Transverse colon (tissue), 4 donors: ENCODE measurements at places on chromosomes 4 and X.

DNA sequence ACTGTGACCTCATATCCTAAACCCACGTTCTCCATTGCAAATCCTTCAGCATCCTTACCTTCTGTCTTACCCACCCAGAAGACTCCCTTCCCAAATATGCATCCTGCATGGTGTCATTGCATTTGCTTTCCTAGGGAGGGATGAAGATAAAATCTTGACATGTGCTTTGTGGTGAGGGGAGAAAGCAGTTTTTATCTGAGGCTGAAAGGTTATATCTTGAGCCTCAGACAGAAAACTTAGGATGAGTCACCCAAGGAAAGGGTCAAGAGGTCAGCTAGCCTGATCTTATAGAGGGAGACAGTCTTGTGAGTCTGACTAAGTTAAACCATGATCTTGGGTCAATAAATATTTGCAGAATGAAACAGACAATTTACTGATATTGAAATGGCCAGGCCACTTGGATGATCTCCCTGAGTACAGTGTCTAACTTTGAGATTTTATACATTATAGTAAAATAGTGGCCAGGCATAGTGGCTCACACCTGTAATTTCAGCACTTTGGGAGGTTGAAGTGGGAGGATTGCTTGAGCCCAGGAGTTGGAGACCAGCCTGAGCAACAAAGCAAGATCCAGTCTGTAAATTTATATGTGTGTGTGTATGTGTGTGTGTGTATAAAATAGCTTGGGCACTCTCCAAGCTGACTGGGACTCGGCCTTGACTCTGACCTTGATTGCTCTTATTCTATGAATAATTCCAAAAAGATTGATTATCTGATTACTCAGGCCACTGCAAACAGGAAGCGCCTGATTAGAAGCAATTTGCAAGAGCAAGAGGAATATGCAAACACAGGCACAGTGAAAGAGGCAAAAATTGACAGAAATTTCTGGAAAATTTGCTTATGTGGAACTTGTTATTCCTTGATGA lies 15.4 kb upstream of the FAM9C start:
- H3K4me3 ChIP-seq = no peak overlapping the region
- H3K27ac ChIP-seq = no peak overlapping the region
- no peak for DNase-seq
- H3K36me3 ChIP-seq = no peaks in the 10 kb centered on the region
- H3K4me1 ChIP-seq = no peaks in the 10 kb centered on the region
- no peaks in the 10 kb centered on the region for H3K27me3 ChIP-seq

DNA sequence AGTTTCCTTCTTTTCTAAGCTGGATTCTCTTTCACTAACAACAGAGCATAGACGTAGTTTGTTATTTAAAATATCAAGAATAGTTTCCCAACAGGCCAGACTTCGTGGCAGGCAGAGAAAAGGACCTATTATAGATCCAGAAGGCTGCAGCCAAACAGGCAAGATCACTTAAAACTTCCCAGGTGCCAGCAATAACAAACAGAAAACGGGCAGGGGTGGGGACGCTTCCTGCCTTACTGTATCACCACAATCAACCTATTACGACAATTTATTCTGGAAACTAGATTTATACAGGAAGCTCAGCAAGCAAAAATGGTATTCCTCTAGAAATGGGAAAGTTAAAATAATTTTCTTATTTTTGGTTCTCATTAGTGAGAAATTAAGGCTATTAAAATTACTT lies 22.1 kb downstream of the RWDD4 start:
- H3K36me3 ChIP-seq = no peaks in the 10 kb centered on the region
- no peak overlapping the region for H3K27ac ChIP-seq
- H3K27me3 ChIP-seq = no peaks in the 10 kb centered on the region
- no peak for DNase-seq

GRCh38 chrX:37786624-37787422 lies 7.0 kb downstream of the CYBB start:
- H3K27me3 ChIP-seq = no peaks in the 10 kb centered on the region
- H3K4me1 ChIP-seq = no peaks in the 10 kb centered on the region
- DNase-seq = no peak
- H3K4me3 ChIP-seq = no peak overlapping the region

DNA sequence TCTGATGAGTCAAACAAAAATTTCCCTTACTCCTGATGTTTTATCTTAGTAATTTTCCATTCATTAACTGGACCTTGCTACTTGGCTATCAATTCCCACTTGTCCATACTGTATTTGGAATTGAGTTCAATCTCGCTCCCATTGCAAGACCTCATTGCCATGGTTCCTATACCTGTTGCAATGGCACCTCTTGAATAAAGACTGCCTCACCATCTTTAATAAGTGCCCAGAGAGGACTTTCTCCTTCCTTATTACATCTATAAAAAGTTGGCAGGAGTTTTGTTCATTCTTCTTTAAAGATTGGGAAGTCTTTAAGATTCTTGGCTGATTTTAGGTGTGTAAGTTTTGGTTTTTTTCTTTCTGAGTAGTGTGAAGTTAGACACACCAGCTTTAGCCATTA lies 397.4 kb downstream of the SPOCK3 start:
- no peak overlapping the region for H3K27ac ChIP-seq
- H3K27me3 ChIP-seq = no peaks in the 10 kb centered on the region
- H3K4me3 ChIP-seq = no peak overlapping the region
- no peaks in the 10 kb centered on the region for H3K36me3 ChIP-seq
- DNase-seq = no peak

GRCh38 chrX:54181202-54181953 lies 1.7 kb downstream of the FAM120C start:
- DNase-seq = no peak
- H3K36me3 ChIP-seq = no peaks in the 10 kb centered on the region
- H3K4me1 ChIP-seq = peaks cover 8% of the 10 kb centered on the region
- H3K27ac ChIP-seq = no peak overlapping the region

DNA sequence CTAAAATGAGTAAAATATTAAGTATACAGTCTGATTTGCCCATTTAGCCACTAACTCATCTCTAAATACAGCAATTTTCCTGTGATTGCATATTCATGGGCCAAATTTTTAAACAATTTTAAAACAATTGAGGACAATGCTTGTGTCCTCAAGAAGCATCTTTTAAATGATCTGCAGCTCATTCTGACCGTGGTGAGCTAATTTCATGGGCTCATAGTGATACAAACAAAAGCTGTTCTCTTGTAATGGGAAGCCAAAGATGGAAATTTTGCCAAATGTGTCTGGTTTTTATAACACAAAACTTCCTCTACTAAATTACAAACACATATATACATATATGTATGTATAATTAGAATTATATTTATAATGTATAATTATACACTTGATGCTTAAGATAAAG lies 39.7 kb downstream of the HMGB2 start:
- no peaks in the 10 kb centered on the region for H3K4me1 ChIP-seq
- no peak overlapping the region for H3K4me3 ChIP-seq
- H3K27ac ChIP-seq = no peak overlapping the region
- H3K36me3 ChIP-seq = no peaks in the 10 kb centered on the region

DNA sequence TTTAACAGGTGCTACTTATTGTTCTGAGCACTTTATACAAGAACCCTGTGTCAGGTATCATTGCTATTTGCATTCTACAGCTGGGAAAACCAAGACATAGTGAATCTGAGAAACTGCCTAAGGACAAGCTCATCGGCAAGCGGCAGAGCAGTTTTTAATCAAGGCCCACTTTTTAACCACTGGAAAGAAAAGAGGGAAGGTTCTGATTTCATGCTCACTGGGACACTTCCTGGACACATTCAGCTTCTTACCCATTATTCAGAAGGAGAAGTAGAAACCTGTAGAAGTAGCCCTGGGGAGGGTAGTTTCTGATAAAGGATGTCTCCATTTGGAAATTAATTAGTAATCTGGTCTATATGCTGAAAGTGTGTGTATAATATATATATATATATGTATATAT lies 2.5 kb upstream of the LNX1 start:
- no peak for DNase-seq
- no peaks in the 10 kb centered on the region for H3K27me3 ChIP-seq
- H3K27ac ChIP-seq = peak overlapping the region; percentile 87
- peaks cover 34% of the 10 kb centered on the region for H3K4me1 ChIP-seq
- H3K4me3 ChIP-seq = no peak overlapping the region

GRCh38 chrX:133258481-133258880 lies 40.3 kb upstream of the TFDP3 start:
- H3K27me3 ChIP-seq = no peaks in the 10 kb centered on the region
- no peaks in the 10 kb centered on the region for H3K4me1 ChIP-seq
- H3K4me3 ChIP-seq = no peak overlapping the region
- no peak for DNase-seq

- no peaks in the 10 kb centered on the region for H3K4me1 ChIP-seq
- H3K4me3 ChIP-seq = no peak overlapping the region
- H3K27me3 ChIP-seq = no peaks in the 10 kb centered on the region
- H3K27ac ChIP-seq = no peak overlapping the region
- H3K36me3 ChIP-seq = no peaks in the 10 kb centered on the region
Measured at GRCh38 chr4:188779581-188779980, 640.3 kb downstream of the TRIML1 start.

DNA sequence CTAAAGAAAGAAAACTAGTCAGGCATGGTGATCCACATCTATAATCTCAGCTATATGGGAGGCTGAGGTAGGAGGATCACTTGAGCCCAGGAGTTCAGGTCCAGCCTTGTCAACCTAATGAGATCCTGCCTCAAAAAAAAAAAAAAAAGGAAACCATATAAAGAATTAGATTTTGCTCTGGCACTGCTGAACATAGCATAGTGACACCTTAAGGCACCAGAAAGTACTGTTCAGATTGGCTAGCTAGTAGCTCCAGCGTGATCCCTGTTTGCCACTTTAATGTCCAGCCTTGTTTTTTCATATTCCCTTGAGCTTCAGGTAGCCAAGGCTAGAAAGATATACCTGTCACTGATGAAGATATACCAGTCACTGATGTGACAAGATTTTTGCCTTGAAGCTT lies 34.1 kb downstream of the EXOC1 start:
- H3K36me3 ChIP-seq = peaks cover 34% of the 10 kb centered on the region
- H3K27me3 ChIP-seq = no peaks in the 10 kb centered on the region
- no peak overlapping the region for H3K27ac ChIP-seq
- H3K4me1 ChIP-seq = no peaks in the 10 kb centered on the region
- DNase-seq = no peak
